ENCODE measurements at places on chromosomes 11 and 22.
A peak's percentile ranks its signal among the peaks of the same experiment; 100 is the strongest.

DNA sequence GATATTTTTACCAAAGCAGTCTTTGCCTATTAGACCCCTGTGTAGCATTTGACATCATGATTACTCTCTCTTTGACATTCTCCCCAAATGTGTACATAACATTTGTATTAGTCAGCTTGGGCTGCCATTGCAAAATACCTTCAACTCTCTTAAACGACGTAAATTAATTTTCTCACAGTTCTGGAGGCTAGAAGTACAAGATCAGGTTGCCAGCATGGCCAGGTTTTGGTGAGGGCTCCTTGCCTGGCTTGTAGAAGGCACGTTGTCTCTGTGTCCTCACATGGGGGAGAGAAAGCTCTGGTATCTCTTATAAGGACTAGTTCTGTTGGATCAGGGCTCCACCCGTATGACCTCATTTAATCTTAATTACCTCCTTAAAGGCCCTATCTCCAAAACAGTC is 12.3 kb upstream of the DLAT start:
- no peak for DNase-seq

- DNase-seq = no peak
Observed at GRCh38 chr11:17897495-17897894, 115.4 kb downstream of the SERGEF start.

DNA sequence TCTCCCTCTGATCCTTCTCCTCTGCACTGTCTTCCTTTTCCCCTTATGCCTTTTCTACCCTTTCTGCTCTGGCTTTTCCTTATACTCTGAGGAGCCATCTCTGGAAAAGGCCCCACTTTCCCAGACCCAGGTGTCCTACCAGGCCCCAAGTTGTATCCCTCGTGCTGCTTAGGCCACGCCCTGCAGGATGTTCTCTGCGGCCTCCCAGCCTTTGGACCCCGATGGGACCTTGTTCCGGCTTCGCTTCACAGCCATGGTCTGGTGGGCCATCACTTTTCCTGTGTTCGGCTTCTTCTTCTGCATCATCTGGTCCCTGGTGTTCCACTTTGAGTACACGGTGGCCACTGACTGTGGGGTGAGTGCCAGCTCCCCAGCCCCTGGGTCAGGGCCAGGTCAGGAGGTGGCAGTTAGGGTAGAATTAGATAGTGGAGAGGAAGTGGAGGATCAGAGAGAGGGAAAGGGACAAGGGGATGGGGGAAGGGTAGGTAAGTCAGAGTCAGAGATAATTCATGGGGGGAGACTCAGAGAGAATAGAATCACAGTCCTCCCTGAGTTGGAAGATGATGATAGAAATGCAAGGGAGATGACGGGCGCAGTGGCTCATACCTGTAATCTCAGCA is 8.9 kb downstream of the PGAP2 start:
- no peak for DNase-seq

GRCh38 chr22:19523240-19524169 is 705 bp downstream of the CLDN5 start:
- DNase-seq = peak; percentile 30

- DNase-seq = no peak
Observed at GRCh38 chr11:133988686-133989410, 32.1 kb upstream of the IGSF9B start.

DNA sequence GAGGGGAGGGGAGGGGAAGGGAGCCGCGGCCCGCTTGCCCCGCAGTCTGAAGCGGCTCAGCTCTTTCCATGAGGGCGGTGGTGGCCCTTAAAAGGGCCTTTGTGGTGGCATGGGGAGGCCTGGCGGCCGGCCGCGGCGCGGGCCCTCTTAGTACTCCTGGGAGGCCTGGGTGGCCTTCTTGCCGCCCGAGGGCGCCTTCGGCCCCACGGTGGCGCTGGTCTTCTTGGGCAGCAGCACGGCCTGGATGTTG is 6.9 kb downstream of the DPAGT1 start:
- no peak for DNase-seq

GRCh38 chr11:11344045-11344444 is 9.0 kb downstream of the CSNK2A3 start:
- DNase-seq = no peak

DNA sequence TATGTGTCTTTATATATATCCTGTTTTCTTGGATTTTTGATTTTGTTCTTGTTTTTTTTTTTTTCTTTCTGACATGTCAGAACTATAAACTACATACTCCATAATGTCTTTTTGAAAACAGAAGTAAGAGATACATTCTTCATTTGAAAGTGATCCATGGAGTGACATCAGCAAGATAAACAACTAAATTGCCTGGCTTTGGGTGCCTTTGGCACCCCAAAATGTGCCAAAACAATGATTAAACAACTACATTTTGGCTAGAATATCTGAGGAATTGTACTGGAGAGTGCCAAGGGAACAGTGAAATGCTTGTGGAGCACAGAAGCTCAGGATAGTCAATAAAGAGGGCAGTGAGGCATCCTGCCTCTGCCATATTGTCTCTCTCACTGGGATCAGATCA is 766.1 kb upstream of the ANO3 start:
- no peak for DNase-seq

DNA sequence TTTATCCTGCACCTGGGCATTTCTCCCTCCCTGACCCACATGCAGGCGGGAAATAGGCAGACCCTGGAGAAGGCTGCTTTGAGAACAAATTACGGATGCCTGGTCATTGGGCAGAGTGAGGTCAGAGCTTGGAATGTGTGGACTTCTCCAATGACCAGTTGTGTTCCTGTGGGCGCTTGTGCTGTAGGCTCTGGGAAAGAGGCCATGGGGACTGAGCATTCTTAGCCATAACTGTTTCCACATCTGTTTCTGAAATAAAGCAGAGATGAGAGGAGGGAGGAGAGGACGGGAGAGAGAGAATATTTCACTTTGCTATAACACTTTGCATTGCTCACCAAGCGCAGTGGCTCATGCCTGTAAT is 11.2 kb upstream of the TMEM184B start:
- DNase-seq = no peak

- DNase-seq = no peak
Observed at GRCh38 chr11:102552447-102553194, 22.1 kb upstream of the MMP7 start.

DNA sequence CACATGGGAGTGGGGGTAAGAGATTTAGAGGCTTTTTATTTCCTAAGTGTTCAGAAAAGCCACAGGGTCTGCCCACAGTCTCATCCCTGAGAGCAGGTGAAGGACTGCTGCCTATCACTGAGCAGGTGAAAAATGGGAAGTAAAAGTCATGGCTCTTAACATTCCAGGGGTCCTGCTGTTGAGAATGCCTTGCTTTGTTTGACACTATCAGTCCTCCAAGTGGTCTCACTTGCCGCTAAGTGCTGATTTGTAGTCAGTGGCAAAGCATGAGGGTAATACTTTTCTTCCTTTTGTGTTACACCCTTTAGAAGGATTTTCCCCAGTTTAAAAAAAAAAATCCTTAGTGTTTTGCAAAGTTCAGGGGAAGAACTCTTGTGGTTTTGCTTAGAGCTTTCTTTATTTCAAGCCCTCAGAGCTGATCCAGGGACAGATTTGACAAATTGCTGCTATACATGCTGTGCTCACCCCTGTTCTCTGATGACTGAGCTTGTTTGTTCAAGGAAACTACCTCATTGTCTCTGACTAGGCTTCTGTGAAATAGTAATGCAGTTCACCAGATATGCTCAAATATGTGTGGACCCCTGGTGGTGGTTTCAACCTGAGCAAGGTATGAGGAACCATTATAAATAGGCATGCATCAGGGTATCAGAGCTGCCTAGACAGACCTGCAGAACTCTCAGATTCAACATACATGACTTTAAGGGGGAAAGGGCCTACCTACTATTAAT is 141.0 kb downstream of the ARHGAP42 start:
- DNase-seq = peak; percentile 52

- no peak for DNase-seq
Observed at GRCh38 chr11:107044503-107044902, 26.2 kb upstream of the GUCY1A2 start.

- DNase-seq = peak; percentile 86
Observed at GRCh38 chr22:30694171-30694639, 469 bp upstream of the OSBP2 start.

- DNase-seq = no peak
Observed at GRCh38 chr11:17012712-17013547, 1.3 kb downstream of the PLEKHA7 start.

GRCh38 chr11:72871119-72871518 is 56.9 kb downstream of the ATG16L2 start:
- DNase-seq = no peak

DNA sequence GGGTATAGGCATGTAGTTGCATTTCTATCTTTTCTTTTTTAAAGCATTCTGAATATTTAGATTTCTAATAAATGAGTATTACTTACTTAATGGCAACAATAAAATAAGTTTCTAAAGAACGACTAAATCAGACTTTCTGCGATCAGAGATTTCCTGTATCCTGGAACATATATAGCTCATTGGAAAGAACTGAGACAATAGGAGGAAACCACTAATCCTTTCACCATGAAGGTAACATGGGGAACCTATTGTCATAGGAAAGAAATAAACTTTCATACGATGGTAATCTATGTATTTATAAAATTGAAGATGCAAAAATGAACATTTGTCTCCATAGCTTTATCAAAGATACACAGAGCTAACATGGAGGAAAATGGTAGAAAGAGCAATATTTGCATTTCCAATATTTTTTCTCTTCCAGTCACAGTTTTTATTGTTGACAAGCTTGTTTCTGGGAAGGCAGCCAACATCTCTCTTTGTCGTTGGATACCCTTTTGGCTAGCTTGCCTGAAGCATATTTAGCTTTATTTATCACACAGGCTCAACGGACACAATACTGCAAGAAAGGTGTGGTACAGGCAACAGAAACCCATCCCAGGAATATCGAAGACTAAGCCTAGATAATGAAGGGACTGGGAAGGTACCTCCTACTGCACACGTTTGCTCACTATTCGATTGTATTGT is 293.3 kb upstream of the MPPED2 start:
- no peak for DNase-seq

DNA sequence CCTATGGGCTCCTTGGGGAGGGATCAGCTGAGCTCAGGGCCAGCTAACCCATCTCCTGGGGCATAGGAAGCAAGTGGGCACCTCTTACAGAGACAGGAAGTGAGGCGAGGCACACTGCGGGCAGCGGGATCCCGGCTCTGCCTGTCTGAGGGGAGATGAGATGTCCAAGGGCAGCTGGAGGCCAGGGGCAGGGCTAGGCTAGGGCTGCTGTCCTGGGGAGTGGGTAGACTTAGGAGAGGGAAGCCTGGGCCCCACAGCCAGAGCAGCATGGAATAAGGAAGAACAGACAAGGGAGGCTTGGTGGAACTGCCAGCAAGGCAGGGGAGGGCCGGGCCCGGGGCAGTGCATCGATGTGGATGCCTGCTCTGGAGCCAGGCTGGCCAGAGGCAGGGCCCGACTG is 76.3 kb downstream of the MORC2 start:
- no peak for DNase-seq
